ENCODE measurements at places on chromosomes 1 and 21.

GRCh38 chr1:210531475-210532222 is 202.9 kb downstream of the HHAT start:
- DNase-seq: no peak

DNA sequence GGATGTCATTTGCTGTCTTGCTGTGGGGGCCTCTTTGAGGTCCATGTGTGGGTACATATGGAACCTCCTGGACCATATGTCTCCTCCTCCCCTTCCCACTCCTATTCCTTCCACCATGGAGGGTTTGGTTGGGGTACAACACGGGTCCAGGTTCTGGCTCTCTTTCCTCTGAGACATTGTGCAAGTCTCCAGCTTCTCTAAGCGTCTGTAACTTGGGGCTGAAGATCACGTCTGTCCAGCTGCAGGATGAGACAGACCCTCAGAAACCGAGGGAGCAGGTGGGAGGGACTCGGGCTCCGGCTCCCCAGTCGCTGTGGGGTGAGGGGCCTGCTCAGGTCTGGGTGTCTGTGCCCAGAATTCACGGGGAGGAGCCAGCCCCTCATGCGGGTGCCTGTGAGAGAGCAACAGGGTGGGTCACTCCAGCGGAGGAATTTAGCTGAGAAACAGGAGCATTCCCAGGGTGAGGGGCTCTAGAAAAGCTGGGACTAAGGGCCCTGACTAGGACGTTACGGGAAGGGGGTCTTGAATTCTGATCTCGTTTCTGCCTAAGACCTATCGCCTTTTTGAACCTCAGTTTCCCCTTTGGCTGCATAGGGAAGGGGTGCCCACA is 42.0 kb upstream of the DMBX1 start:
- DNase-seq: no peak

- DNase-seq: peak; percentile 36
Observed at GRCh38 chr1:205298191-205298994, 23.2 kb downstream of the NUAK2 start.

- no peak for DNase-seq
Observed at GRCh38 chr1:227071895-227072587, 131.9 kb downstream of the COQ8A start.

- DNase-seq: no peak
Observed at GRCh38 chr1:154148807-154149206, 6.1 kb downstream of the NUP210L start.

- DNase-seq: no peak
Observed at GRCh38 chr1:25433389-25434186, 2.9 kb downstream of the MACO1 start.

DNA sequence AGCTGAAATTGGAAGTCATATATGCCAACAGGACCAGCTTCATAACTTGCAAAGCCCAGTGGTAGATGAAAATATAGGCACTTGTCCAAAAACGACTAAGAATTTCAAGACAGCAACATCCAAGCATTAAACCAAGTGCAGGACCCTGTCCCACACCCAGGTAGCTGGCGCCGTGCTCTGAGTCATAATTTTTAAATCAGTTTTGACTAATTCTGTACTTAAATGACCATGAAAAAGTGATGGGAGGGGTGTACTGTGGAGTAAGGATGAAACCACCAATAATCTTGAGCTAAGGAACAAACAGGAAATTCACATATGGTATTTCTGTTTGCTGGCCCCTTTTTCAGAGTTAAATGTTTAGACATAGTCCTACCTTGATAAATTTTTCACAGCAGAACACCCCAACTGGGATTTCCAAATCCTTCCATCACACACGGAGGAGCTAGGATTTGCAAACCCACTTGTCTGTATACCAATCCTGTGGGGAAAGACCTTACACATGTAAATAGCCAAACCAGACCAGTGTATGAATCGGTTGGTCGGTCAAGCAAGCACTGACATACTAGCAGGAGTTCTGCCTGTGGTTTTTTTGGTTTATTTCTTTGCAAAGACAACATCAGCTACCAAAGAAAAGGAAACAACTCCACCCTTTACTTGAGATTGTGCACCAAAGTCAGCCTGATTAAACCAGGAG is 235.7 kb upstream of the RAB4A start:
- no peak for DNase-seq

DNA sequence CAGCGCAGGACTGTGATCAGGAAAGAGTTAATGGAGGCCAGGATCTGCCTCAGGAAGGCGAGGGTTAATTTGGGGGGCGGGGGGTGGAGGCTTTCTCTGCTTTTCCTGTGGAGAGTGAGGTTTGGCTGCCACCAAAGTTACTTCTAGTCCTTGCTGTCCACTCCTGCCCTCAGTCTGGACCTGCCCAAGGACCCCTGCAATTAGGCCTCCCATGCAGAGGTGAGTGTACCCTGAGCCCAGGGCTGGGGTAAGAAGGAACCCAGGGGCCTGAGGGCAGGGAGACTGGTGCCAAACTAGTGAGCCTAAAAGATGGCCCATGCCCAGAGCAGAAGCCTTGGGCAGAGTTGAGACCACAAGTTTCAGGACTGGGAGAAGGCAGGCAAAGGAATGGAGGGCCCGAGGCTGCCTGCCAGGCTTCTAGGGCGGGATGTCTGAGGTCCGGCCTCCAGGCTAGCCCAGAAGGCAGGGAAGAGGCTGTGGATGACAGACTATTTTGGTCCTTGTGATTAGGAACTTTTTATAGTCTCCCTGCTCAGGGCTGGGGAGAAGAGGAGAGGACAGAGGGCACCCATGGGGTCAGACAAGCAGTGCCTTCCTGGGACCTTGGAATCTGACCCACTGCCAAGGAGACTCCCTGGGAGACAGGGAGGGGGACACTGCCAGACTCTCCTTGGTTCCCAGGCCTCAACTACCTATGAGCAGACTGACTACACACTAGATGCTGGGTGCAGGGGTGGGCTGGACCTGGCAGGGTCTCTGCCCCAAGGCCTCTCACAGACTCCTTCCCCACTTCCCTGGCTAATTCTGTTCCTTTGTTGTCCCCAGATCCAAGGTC is at the start of gene FAM110D:
Gene FAM110D (plus strand): TSS at position 172 of the 835 bp plus-strand sequence. CDS start 2,213 bp downstream, outside the sequence.
- no peak for DNase-seq

- peak; percentile 43 for DNase-seq
Observed at GRCh38 chr1:152185544-152186391, 26.7 kb upstream of the RPTN start.

DNA sequence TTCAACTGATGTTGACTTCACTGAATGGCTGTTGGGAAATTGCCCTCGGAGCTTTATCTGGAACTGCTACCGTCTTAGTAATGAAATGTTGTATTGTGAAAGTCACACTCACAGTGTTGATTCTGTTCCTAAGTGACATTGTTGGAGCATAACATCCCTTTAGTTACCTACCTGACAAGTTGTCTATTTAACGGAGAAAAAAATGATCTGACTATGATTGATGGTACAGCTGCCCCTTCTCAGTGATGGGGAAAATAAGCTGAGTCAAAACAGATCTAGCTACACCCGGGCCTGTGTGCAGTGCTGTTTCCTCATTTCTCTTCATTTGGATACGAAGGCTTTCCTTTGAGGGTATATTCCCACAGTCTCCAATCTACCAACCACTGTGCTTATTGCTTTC is 472.3 kb upstream of the BRINP3 start:
- no peak for DNase-seq

GRCh38 chr1:48875552-48876329 is 99.0 kb upstream of the BEND5 start:
- DNase-seq: no peak

- no peak for DNase-seq
Observed at GRCh38 chr1:150529017-150529416, 13.5 kb downstream of the FALEC start.

DNA sequence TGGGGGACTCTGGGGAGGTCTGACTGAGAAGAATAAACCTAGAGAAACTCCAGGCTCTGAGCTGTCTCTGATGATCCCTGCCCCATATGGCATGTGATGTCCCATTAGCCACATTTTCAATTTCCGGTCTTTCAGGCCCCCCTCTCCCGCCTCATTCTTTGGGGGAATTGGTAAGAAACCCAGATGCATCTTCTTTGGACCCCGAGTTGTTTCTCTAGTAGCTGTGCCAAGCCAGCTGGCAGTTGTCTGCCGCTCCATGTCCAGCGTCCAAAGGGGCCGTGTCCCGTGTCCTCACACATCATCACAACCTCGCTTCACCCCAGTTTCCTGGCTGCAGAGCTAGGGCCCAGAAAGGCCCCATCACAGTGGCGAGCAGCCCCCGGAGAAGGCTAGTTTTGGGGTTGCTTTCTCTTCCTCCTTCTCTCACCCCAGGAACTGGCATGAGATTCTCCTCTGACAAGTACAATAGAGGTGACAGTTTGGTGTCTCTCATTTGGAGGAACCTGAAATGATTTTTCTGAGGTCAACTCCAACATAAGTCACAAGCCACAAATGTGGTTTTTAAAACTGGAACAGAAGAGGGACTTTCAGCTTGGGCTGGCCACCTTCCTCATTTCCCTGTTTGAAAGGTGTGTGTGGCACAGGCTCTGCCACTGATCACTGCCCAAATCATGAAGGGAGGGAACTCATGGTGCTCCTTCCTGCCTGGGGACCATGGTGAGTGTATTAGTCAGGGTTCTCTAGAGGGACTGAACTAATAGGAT is 6.4 kb upstream of the GPR157 start:
- DNase-seq: no peak

DNA sequence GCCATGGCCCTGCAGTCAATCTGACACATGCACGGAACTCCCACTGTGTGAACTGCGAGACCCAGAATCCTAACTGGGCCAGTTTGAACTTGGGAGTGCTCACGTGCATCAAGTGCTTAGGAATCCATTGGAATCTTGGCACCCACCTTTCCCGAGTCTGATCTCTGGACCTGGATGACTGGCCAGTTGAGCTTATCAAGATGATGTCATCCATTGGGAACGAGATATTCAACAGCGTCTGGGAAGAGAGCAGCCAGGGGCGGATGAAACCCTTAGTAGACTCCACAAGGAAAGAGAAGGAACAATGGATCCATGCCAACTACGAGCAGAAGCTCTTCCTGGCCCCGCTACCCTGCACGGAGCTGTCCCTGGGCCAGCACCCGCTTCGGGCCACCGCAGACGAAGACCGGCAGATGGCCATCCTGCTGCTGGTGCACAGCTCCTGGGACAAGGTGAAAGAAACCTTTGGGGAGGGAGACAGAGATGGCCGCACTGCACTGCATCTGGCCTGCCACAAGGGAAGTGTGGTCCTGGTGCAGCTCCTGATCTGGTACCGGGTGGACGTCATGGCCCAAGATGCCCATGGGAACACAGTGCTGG is 3.1 kb upstream of the TDRD5 start:
- no peak for DNase-seq

DNA sequence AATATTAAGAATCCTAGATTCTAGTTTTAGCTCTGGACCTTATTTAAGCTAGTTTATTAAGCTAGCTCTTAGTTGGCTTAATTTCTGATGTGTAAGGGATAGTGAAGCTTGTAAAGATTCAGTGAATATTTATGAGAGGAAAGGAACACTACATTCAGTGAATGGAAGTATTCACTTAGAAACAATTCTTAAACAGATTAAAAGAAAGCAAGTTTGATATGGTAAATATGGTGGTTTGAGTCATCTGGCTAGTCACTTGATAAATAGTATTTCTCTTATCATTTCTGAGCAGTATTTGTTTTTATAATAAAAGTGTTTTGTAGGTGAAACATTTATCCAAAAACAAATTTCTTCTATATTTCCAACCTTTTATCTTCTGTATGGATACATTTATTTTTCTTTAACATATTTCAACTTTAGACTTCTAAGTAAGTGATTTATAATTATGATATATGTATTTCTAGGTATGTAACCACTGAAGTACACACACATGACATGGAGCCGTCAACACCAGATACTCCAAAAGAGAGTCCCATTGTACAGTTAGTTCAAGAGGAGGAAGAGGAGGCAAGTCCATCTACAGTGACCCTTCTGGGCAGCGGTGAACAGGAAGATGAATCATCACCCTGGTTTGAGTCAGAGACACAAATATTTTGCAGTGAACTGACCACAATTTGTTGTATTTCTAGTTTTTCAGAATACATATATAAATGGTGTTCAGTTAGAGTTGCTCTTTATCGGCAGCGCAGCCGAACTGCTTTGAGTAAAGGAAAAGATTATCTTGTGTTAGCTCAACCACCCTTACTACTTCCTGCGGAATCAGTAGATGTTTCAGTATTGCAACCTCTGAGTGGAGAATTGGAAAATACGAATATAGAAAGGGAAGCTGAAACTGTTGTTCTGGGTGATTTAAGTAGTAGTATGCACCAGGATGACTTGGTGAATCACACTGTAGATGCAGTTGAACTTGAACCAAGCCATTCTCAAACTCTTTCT is 55.6 kb downstream of the SUCO start:
- DNase-seq: no peak

DNA sequence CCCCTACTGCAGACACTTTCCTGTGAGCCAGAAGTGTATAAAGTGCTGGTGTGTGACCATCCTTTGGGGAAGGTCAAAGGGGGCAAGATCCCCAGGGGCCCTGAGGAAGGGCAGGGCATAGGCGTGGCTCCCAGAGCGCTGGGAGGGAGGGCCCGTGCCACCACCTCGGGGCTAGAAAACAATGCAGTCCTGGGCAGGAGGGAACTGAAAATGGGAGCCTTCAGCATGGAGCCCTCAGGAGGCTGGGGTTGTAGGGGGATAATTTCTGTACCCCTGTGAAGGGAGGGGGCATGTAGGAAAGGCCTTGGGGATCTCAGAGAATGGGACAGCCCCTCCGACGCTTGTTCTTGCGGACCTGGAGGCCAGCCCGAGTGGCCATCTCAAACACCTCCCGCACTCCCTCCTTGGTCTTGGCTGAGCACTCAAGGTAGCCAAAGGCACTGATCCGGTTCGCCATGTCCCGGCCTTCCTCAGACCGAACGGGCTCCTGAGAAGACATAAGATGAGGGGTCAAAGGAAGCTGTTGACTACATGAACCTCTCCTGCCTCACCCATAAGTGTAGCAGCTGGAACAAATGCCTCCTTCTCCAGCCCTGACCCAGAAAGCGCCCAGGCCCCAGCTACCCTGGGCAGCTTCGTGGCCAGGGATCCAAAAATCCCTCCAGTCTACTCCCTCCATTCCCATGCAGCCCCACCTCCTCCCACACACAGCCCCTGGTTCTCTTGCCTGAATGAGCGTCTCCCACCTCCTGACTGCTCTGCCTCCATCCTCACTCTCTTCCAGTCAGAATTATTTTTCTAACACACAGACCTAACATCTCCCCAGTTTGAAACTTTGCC is 5.5 kb downstream of the RHOC start:
- no peak for DNase-seq

DNA sequence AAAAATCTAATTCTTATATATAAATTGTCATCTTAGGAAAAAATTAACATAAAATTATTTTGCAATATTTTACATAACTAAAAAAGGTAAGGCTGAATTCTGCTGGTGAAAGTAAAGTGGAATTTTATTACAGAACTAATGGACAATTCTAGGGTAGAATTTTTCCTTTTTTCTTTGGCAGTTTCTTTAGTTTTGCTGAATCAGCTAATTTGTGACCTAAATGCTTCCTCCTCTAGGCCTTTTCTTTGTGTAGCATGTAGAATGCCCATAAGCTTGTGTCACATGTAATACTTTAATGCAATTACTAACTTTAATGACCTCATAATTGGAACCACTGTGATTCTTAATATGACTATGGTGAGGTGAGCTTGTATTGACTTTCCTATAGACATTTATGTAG is 1378.4 kb upstream of the ADGRL4 start:
- DNase-seq: no peak

DNA sequence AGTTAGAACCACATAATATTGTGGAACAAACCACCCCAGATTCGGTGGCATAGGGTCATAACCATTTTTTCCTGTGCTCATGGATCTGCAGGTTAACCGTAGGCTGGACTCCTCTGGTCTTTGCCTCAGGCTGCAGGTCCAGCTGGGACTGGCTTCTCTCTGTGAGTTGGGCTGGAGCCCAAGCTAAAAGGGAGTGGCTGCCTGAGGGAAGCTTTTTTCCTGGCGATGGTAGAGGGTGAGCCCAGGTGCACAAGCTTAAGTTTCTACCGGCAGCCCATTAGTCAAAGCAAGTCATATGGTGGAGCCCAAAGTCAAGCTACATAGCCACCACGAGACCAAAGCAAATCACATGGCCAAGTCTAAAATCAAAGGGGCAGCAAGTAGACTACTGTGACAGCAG is 13.8 kb downstream of the EPHX4 start:
- DNase-seq: no peak
